ENCODE measurements at places on chromosomes 3 and 15. TPM values are rescaled to one million over a fixed set of nuclear protein-coding genes. Genes with fewer than 3 reads are reported as not detected.

C3orf49 gene
- not detected for total RNA-seq

DNA sequence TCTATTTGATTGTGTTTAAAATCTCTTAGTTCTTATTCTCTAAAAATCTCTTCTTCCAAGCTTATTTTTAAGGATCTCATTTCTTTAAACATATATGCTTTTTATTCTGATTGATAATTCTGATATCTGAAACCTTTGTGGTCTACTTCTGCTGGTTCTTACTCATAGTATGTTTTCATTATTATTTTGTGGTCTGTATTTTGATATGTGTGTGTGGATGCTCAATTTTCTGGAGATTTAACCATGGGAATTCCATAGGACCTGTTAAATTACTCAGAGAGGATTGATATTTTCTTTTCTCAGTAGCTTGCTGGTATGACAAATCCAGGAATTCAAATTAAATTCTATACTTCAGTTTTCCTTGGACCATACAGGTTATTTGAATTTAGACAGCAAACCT, 14.7 kb upstream of the HHLA2 start:
- H3K27ac ChIP-seq: no peak overlapping the region
- no peaks in the 10 kb centered on the region for H3K4me1 ChIP-seq
- no peak for DNase-seq
- no peaks in the 10 kb centered on the region for H3K36me3 ChIP-seq

DNA sequence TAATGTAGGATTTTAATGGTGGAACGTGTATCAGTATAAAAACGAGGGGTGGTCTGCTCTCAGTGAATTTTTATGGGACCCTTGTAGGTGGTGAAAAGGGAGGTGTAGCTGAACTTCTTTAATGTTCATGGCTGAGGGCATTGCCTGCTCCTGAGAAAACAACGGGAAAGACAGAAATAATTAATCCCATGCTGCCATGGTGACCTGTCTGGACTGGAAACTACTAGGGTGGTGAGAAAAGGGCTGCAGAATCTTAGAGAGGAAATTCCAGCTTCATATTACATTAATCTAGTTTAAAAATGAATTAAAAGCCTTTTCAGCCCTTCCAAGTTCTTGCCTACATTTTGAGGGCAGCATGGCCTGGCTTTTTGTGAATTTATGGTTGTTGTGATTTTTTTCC, 47.6 kb downstream of the ZBTB38 start:
- no peaks in the 10 kb centered on the region for H3K36me3 ChIP-seq
- DNase-seq: no peak
- H3K4me1 ChIP-seq: peaks cover 12% of the 10 kb centered on the region
- no peaks in the 10 kb centered on the region for H3K27me3 ChIP-seq
- H3K27ac ChIP-seq: peak overlapping the region; percentile 99
- no peak overlapping the region for H3K4me3 ChIP-seq

GRCh38 chr3:79414806-79415205, 353.0 kb downstream of the ROBO1 start:
- H3K27ac ChIP-seq: no peak overlapping the region
- no peaks in the 10 kb centered on the region for H3K4me1 ChIP-seq
- H3K4me3 ChIP-seq: no peak overlapping the region
- DNase-seq: no peak
- no peaks in the 10 kb centered on the region for H3K27me3 ChIP-seq
